ENCODE measurements at places on chromosomes 6 and 20.

- no peak for DNase-seq
Measured at GRCh38 chr6:12361042-12361765, 71.0 kb downstream of the EDN1 start.

DNA sequence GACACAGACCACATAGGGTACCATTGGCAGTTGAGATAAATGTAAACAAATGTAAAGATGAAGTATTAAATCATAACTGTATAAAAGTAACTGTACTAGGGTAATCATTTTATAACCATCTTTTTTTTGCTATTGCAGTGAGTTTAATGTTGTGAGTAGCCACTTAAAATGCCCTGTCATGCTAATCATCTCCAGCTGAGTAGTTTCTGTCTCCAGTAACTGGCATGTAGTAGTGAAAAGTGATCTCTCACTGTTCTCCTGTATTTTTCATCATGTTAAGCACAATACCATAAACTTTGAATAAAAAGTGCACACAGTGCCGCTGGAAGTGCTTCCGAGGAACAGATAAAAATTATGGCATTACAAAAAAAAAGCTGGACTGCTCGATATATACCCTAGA lies 45.0 kb upstream of the OPRM1 start:
- no peak for DNase-seq

DNA sequence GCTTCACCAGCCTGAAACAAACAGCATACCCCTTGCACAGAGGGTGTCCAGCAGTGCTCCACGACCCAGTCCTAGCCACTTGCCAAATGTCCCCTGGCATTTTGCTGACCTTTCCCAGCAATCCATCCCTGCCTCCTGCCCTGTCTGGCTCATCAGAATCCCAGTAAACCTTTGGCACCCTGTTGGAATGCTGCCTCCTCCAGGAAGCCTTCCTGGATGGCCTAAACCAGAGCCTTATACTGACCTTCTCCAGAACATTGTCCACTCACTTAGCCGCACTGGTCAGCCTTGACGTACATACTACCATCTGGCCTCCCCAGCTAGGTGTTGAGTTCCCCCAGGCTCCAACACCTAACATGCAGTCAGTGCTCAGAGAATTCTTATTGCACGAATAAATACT lies 2.0 kb upstream of the PACSIN1 start:
- no peak for DNase-seq

- DNase-seq: no peak
Measured at GRCh38 chr20:8205996-8206395, 73.9 kb downstream of the PLCB1 start.

DNA sequence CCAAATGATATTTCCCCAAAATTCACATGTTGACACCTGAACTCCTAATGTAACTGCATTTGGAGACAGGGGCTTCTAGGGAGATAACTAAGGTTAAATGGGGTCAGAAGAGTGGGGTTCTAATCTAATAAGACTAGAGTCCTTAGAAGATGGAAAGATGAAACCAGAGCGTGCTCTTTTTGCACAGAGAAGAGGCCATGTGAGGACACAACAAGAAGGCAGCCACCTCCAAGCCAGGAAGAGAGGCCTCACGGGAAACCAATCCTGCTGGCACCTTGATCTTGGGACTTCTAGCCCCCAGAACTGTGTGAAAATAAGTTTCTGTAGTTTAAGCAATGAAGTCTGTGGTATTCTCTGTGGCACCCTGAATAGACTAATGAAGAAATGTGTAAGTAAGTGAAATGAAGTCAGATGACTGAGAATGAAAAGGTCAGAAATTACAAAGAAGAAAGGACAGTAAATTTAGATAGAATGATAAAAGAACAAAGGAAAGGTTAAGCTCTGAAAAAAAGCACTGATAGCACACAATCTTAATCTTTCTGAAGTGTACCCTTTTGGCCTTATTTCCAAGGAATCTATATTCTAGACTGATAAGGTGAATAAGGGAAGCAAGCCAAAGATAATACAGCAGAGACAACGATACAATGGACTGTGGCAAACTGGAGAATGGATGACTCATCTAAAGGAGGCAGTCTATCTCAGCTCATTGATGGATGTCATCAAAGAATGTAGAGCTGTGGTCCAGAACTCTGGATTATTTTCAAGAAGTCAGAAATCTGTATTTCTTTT lies 110.4 kb downstream of the MYB start:
- no peak for DNase-seq

DNA sequence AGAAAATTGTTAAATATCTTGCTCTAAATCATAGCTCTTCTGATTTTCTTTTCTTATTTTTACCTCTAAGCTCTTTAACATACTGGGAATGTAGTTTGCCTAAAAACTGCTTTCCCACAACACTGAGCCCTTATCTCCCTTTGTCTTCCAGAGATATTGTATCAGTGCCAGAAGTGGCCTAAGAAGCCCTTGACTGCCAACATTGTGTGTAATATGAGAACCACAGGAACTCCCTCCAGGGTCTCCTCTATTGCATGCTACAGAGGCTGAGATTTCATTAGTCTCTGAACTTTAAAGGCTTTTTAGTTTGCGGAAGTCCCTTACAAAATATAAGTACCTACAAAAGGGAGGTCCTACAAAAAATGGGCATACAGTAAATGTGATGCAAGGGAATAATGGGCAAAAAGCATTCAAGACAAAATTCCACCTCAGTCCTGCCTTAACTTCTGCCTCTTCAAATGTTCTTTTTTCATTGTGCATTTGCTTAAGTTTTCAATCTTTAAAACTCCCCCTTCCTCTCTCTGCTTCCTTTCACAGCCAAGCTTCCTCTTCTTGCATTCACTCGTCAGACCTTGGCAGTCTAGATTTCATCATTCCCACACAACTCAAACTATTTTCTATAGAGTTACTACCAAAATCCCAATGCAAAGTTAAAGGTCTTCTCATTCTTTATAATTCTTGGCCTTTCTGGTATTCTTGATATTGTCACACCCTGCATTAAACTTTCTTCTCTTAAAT lies 76.5 kb downstream of the ADGRG6 start:
- DNase-seq: no peak

- DNase-seq: no peak
Measured at GRCh38 chr20:58994390-58995159, 12.5 kb downstream of the CTSZ start.

DNA sequence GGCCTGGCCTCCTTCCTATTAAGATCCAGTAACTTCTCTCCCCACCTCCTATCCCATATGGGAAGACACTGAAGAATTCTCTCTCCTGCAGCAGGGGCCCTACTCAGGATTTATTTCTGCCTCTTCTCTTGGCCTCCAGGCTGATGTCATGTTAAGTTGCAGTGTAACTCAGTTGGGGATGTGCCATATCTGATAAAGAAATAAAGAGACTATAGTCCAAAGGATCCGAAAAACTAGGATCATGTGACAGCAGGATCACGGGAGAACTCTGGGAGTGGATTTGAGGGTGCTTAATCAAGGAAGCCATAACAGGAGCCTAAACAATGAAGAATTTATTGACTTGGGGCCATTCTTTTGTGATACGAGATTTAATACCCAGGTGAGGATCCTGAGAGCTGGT lies 38.5 kb upstream of the TGM6 start:
- no peak for DNase-seq

- DNase-seq: no peak
Measured at GRCh38 chr6:56507517-56507916, 135.2 kb downstream of the DST start.

DNA sequence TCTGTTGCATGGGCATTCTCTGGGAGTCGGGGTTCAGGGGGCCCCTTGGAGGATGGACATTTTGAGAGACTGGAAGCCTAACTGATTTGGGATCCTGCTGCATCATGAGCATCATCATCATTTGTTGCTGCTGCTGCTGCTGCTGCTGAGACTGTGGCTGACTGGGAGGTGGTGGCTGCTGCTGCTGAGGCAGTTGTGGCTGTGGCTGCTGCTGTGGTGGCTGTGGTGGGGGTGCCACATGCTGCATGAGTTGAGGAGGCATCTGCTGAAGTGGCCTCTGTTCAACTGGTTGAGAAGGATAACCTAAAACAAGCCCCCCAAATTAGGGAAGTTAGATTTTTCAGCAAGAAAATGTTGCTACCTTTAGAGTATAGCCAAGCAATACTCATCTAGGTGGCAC lies 38.9 kb downstream of the TP53INP2 start:
- DNase-seq: no peak

- peak; percentile 54 for DNase-seq
Measured at GRCh38 chr6:31270788-31271640, 878 bp downstream of the HLA-C start.

DNA sequence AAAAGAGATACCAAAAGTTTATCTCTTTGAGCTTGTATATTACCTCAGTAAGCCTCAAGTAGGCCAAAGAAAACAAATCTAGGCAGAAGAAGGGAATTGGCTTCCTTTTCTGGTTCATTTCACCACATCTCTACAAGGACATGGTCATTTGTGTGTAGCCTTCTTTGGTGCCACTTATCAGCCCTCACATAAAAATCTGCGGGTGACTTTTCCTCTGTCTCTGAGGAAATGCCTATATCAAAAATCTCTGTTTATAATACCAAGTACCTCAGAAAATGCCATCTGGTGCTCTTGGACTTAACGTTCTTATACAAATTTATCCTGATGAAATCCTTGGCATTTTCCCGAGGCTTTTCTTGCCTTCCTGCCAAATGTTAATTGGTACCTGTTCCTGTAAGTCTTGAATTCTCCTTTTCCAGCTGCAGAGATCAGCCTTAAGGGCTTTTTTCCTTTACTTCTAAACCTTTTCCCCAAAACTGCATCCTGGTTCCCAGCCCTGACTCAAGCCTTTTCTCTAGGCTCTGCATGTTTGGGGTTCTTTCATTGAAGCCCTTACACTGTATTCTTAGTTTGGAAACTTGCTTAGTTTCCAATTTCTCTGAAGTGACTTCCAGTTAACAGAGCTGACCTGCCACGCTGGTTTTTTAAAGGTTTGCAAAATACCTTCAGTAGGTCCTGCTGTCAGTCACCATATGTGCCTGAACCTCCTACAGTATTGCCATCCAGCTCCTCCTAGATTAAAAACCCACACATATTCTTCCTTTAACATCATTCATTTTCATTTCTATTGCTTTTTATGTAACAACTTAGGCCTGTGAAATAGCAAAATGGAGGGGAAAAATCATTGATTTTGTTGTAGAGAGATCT lies 191.2 kb upstream of the PREP start:
- DNase-seq: no peak

DNA sequence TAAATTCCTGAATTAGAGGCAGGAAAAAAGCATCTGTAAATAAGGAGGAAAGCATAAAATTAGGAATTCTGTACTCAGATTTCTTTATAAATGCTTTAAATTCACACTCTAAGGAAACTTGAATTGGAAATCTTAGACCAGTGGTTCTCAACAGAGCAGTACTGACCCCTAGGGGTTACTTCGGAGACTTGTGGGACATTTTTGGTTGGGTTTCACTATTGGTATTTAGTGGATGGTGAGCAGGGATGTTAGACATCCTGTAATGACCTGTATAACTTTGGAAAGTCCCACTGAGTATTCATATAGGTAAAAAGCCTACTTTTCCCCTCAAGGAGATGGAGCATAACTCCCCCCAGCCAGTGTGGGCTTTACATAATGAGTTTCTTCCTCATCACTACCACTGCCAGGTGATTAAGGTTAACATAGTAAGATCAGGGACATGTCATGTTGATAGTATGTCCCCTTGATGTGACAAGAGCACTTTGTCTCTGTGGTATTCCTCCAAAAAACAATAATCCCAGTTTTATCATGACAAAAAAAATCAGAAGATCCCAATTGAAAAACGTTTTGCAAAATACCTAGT lies 31.0 kb downstream of the GLO1 start:
- no peak for DNase-seq

DNA sequence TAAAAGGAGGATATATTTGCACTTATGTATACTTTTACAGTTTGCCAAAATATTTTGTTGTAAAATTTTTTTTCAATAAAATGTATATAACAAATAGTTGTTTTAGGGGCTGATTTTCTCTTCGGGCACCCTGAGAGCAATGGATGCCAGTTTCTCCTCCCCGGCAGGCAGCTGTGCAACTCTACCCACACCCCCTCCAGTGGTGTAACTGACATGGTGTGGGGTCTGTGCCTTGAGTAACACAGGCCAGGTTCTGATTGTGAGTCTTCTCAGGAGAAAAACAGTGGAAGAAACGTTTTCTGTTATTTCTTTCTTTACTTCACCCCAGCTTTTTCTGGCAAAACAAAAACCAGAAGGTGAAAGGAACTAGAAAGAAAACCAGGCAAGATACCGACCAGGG lies 6.1 kb downstream of the FOXF2 start:
- no peak for DNase-seq

DNA sequence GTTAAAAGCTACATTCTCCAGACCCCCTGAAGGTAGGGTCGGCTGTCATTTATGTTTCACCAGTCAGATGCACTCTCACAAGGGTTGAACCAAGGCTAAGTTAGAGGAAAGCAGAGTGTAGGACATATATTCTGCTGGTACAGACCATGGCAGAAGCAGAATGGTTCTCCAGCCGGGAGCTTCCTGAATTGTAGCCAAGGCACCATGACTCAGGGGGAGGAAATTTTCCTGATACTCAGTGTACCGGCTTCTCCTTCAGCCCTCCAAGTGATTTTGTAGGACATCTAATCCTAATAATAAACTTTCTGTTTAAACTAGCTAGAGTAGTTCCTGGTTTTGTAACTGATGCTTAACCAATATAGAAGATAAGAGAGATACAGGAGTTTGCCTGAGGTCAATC lies 14.2 kb upstream of the SLPI start:
- no peak for DNase-seq

DNA sequence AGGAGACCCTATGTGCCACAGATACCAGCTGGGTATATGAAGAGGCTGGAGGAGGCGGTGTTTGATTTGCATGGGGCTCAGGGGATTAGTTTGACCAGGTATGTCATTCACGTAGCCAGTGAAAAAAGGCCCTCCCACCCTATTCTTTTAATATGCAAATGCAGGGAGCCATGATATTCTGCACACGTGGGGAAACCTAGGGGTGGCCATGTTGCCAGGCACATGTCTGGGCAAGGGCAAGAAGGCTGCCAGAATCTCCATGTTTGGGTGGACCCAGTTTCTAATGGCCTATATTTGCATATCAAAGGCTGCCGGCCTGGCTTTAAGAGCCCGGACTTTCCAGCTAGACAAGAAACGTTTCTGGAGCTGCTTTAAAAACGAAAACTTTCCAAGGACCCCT lies 60.4 kb downstream of the SOX4 start:
- DNase-seq: no peak

DNA sequence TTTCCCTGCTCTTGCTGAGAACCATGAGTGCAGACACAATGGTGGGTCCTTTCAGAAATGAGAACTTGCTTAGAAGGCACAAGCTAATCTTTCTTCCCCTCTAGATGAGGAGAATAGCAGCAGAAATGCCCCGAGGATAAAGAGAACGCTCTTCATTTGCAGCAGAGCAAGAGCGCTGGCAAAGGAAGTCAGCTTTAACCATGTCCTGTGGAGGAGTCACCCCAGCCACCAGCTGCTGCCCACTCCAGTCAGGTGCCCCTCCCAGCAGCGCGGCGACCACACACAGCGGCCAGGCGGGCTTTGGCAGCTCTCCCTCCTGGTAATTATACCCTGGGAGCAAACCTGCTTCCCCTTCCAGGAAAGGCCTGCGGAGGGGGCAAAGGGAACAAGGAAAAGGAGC lies 42.4 kb upstream of the EMILIN3 start:
- no peak for DNase-seq

DNA sequence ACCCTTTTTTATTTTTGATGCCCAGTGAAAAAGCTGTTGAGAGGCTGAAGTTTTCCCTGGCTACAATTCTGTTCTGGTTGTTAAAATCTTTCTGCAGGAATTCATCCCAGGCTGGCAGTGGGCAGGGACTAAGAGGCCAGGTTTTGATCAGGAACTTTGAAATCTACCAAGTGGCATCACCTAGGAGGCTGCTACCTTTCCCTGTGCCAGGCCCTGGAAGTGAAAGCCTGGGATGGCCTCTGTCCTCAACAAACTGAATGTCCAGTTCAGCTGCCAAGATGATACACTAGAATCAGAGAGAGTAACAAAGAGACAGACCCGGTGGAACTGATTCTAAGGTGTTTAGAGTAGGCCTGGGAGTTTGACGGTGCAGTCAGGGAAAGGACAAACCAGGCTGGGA lies 596 bp downstream of the IYD start:
- no peak for DNase-seq
